Pericardium fibroblast (primary cell): ENCODE measurements at places on chromosomes 11 and 22. TPM values are rescaled to one million over a fixed set of nuclear protein-coding genes. Genes with fewer than 3 reads are reported as not detected.

Gene SYT9
- not detected in 2 replicates for total RNA-seq

Gene CHEK2
- total RNA-seq, result 8.3 and 9.7 TPM in 2 replicates

Gene DBX1
- total RNA-seq, result not detected in 2 replicates

Gene KIRREL3
- total RNA-seq, result 0.09 and 0.23 TPM in 2 replicates
